ENCODE measurements at places on chromosomes 3 and 15.
A peak's percentile ranks its signal among the peaks of the same experiment; 100 is the strongest.

DNA sequence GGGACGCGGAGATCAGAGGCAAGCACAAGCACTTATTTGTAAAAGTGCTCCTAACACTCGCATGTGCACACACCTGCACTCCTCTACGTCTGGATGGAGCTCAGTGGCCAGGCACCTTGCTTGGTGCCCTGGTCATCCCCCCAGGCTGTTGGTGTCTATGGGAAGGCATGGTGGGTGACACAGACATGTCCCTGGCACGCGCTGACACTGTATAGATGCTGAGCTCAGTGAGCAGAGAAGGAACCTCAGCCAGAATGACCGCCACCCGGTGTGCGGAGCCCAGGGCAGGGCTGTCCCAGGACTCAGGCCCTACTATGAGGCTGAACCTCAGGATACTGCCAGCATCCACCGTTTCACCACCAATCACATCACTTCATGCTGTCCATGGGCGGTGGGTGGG lies 64.5 kb downstream of the NIPA2 start:
- DNase-seq, result no peak

DNA sequence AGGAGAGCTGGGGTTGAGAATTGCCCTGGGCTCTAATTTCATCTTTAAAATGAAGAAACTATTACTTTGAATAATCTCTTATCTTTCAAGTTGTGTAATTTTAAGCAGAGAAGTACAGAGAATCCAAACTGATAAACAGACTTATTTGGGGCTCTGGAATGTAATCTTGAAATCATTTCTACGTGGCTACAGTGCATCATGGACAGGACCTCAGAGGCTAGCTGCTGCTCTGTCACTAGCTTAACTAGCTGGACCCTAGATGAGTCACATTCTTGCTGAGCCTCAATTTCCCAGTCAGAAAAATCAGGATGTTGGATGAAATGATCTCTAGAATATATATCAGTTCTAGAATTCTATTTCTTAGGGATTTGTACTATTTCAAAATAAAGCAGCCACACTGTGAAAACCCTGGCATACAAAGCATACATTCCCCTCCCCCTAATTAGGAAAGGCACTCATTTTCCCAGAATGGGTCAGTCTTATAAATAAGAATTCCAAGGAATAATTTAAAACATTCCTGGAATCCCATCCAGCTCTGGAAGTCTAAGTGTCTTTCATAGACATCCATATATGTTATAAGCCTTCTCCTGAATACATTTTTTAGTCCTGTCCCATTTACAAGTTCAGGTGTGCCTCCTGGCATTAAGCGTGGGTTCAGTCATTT lies 47.2 kb downstream of the RASGRP1 start:
- DNase-seq, result no peak

- DNase-seq, result no peak
Measured at GRCh38 chr15:83784975-83785374, 131.1 kb downstream of the ADAMTSL3 start.

- no peak for DNase-seq
Measured at GRCh38 chr15:39344662-39345141, 236.2 kb upstream of the THBS1 start.

GRCh38 chr3:32467333-32468070 lies 35.1 kb downstream of the CMTM6 start:
- peak; percentile 69 for DNase-seq

GRCh38 chr3:11059090-11059798 lies 66.7 kb downstream of the SLC6A1 start:
- DNase-seq, result no peak

GRCh38 chr15:63041402-63041973 lies 1.1 kb upstream of the TPM1 start:
- no peak for DNase-seq

- no peak for DNase-seq
Measured at GRCh38 chr3:196235452-196236122, 19.3 kb downstream of the SLC51A start.

- DNase-seq, result no peak
Measured at GRCh38 chr3:178676077-178676476, 139.8 kb downstream of the KCNMB2 start.

- no peak for DNase-seq
Measured at GRCh38 chr3:89584398-89584797, 477.0 kb downstream of the EPHA3 start.

- no peak for DNase-seq
Measured at GRCh38 chr15:93028632-93029213, 60.3 kb downstream of the RGMA start.

DNA sequence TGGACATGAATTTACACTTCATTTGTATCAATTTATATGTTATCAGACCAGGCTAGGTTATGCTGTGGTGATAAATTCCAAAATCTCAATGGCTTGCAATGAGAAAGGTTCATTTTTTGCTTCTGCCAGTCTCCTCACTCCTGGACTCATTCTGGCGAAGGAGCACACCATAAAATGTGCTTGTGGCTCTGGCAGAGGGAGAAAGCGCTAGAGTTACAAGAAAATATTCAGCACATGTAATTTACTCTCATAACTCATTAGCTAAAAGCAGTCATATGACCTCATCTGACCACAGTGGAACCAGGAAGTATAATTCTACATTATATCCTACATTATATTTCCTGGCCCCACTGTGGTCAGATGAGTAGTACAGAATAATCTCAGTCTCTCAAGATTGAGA lies 193.8 kb downstream of the BCHE start:
- DNase-seq, result no peak

GRCh38 chr15:41774882-41775417 lies 666 bp downstream of the MAPKBP1 start:
- DNase-seq, result no peak

- DNase-seq, result no peak
Measured at GRCh38 chr3:194396859-194397756, 2.0 kb downstream of the GP5 start.

GRCh38 chr15:40279437-40280141 lies 3.3 kb downstream of the ANKRD63 start:
- peak; percentile 27 for DNase-seq

DNA sequence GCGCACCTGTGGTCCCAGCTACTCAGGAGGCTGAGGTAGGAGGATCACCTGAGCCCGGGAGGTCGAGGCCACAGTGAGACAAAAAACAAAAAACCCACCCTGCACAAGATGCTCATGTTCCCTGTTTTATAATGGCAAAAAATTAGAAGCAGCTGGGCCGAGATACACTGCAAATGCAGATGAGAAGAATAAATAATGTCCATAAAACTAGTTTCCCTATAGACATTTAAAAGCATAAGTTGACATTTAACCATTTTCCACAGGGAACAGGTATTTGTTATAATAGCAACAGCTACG lies 537 bp upstream of the SCAP start:
- DNase-seq, result no peak

GRCh38 chr3:11953778-11954177 lies 50.4 kb upstream of the SYN2 start:
- no peak for DNase-seq

GRCh38 chr15:82048811-82049210 lies 3.0 kb upstream of the MEX3B start:
- no peak for DNase-seq

DNA sequence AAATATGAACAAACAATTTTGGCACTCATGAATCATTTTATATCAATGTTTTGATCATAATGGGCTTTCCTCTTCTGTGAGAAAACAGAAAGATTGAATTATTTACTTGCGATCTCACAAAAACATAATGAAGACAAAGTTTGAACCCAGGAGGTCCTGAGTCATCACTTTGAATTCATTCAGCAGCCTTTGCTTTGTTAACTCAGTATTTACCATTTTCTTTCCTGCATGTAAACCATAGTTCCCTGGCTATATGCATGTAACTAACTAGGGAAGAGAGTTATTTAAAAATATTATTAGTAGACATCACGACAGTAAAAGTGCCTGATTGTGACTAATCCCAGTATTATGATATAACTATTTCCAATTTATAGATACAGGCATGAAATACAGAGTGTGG lies 1026.2 kb downstream of the PLOD2 start:
- DNase-seq, result no peak

GRCh38 chr3:63611382-63611781 lies 41.1 kb upstream of the SNTN start:
- no peak for DNase-seq
